DMS79 treated with DMSO at 0.1 percent for 48 hours (cell line): ENCODE measurements at places on chromosomes 2 and 18.

GRCh38 chr18:59054496-59055287 is 85.0 kb upstream of the SEC11C start:
- no peak for DNase-seq

DNA sequence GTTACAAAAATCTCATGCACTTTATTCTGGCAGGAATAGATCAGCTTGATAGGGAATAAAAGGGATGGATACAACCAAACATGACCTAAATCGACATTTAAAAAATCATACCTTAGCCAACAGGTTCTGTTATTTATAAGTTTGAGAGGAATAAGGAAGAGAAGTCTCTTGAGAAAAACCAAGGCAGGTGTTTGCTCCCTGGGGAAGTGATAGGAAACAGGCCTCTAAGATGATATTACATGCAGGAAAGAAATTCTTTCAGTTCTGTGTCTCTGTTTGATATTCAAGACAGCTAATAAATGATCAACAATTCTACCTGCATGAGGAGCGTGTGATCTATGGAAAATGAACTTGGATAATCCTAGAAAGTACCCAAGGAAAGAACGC is 184.8 kb upstream of the ZEB2 start:
- DNase-seq: no peak

GRCh38 chr18:46239998-46240397 is 135.8 kb downstream of the HAUS1 start:
- no peak for DNase-seq

DNA sequence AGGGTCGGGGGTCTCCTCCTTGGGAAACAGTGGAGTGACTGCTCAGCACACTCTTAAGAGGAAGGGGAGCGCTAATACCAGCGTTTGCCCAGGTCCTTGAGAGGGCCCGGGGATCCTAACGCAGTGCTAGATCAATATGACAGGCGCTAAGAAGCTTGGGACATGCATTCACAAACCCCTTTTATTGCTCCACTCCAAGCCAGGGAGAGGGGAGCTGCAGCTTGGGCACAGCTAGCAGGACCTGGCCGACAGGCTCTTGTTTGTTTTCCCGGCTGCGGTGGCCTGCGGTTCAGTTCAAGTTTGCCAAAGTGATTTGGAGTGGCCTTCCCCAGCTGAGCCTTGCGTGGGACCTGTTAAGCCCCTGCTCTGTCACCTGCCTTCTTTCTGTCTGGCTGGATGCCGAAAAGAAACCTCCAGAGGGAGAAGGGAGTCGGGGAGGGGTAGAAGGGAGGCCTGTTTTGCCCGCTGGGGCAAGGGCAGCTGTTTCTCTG is 152.1 kb downstream of the GLI2 start:
- peak; percentile 97 for DNase-seq

GRCh38 chr18:35707247-35707646 is 125.7 kb downstream of the GALNT1 start:
- no peak for DNase-seq

DNA sequence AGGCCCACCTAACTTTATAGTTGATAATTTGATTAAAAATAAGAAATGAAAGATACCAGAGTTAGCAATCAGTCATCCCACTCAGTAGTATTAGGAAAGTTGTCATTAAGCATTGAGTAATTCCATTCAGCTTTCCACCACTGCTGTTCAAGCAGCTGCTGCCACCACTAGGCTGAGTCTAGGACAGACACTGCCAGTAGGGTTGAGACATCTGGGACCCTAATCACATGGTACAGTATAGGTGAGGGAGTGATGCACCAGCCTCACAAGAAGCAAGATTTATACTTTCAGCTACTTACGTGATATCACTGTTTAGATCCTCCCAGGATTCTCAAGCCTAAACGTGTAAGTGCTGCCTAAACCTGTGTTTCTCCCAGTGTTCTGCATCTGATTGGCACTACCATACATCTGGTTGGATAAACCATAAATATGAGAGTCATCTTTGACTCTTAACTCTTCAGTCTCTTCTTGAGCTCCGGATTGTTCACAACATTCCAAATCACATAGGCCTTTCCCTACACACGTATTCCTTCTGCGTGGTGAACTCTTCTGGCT is 3.2 kb downstream of the UBXN4 start:
- no peak for DNase-seq

DNA sequence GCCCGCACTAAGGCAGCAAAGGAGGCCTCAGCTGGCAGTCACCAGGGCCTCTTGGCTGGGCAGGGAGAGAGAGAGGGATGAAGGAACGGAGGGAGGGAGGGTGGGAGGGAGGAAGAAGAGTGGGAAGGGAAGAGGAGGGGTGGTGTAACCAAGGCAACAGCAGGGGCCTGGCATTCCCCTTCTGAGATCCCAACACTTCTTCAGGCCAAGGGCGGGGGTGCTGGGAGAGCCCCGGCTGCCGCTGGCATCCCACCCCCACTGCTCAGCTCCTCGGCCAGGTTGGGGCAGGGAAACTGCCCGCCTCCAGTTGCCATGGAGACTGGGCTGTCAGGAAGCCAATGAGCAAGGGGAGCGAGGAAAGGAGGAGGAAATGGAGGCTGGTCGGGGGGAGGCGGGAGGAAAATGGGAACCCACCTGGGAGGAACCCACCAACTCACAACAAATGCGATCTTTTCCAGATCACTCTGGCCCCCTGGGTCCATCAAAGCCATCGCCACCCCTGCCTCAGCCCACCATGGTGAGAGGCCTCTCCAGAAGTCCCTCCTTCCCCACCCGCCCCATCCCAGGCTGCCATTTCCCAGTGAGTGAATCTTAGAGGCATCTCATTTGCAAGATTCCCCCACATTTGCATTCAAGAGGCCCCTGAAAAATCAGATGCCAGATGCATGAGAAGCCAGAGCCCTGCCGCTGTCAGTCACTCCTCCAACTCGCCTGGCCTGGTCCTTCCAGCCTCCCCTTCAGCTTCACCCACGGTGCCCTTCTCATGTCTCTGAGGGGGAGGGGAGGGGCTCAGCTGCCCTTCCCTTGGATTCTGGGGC is 12.4 kb downstream of the SH2D6 start:
- peak; percentile 79 for DNase-seq

DNA sequence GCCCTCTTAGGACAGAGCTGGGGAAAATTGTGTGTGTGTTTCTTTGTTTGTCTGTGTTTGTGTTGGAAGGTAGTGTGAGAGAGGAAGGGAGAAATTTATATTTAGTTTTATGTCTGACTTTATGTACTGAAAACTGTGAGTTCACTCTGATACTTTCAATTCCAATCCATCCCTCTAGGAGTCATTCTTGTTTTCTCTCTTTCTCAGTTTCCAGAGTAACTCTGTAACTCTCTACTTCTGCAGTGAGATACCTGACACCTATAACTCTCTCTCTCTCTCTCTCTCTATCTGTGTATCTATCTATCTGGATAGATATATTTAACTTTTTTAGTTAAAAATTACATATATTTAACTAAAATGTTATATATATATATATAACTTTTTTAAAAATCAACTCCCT is 128.7 kb downstream of the UBR3 start:
- no peak for DNase-seq

- DNase-seq: no peak
Measured at GRCh38 chr2:136215449-136215848, 97.5 kb upstream of the CXCR4 start.

- DNase-seq: no peak
Measured at GRCh38 chr2:190882411-190882766, 1.8 kb downstream of the GLS start.

GRCh38 chr18:36499938-36500337 is 202.4 kb downstream of the FHOD3 start:
- DNase-seq: no peak

DNA sequence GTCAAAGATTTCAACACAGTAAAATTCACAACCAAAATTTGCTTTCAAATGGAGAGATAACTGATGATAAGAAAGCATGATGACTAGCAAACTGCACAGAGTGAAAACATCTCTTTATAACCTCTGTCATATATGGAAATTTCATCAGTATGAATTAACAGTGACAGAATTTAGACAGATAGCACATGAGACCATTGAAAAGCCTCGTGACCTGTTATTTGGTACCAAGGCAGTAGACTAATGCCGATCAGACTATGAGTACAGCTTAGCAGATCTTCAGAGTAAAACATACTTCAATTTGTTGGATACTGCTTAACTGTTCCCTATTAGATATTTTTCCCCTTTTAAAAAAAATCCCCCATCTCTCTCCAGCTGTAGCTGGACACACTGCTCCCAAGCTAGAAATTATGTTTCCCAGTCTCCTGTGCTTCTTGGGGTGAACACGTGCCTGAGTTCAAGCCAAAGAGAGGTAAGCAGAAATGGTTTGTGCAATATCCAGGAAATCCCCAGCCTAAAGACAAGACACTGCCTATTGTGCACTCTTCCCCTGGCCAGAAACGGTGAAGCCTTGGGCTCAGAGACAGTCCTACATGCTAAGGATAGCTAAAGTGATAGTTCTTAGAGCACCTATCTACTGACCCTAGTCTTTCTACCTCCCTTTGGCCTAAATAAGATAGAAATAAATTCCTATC is 256.1 kb downstream of the NCKAP5 start:
- DNase-seq: no peak

- no peak for DNase-seq
Measured at GRCh38 chr2:241286348-241287090, 29.0 kb downstream of the HDLBP start.

GRCh38 chr2:197805715-197806633 is 1.6 kb downstream of the PLCL1 start:
- DNase-seq: no peak

GRCh38 chr2:31192396-31192795 is 24.9 kb downstream of the CAPN14 start:
- no peak for DNase-seq

DNA sequence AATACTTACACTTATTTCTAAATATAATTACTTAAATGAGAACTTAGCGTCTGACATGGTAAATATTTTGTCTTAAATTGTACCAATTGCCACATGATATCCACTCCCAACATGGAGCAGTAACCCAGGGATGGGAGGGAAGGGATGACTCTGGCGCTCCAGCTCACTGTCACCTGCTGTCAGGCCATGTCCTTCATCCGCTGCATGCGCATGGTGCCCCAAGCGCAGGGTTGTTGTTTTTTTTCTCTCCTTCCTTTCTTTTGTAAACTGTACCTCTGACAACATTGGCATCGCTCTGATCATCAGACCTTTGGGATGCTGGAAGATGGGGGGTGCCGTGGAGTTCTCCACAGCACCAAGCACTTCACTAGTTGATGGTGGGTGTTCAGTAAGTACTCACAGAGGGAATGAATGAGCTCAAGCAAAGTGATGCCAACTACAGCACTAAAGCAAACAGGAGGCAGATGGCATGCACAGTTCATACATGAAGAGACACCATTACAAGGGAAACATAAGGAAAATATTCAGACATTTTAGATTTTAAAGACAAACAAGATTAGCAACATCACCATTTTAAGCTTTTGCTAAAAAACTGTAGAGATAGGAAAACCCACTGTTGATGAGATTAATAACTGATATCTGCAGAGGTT is 247.8 kb downstream of the GBX2 start:
- DNase-seq: no peak

DNA sequence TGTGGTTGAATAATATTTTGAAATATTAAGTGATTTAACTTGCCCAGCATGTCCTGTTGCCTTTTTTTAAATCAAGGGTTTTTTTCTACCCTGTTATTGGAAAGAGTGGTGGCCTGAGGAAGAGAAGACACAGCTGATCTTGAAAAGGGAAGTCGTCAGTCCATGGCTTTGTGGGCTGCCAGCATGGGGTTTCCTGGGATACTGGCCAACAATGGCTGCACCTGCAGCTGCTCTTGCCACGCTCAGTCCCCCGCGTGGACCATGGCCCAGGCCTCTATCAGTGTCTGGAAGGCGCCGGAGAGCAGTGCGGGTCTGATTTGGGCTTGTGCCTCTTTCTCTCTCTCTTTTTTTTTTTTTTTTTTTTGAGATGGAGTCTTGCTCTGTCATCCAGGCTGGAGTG is 99.3 kb downstream of the ASB1 start:
- peak; percentile 9 for DNase-seq

- DNase-seq: no peak
Measured at GRCh38 chr18:11745521-11745920, 56.5 kb downstream of the GNAL start.

- no peak for DNase-seq
Measured at GRCh38 chr2:172674034-172674967, 61.3 kb upstream of the RAPGEF4 start.

DNA sequence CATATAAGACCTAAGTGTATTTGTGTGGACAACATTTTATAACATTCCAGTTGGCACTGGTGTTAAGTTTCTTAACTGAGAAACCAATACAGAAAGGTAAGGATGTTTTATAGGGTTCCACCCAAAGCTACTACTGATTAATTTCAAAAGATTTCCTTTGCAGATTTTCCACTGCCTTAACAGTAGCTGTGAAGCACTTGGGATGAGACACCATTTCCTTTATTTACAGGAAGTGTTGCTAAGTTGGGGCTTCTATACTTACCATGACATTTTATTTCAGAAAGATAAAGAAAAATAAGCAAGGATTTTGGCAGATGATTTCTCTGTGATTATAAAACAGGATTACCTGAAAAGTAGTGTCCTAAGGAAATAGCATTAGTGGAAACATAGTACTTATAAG is 234.3 kb downstream of the CALCRL start:
- no peak for DNase-seq

DNA sequence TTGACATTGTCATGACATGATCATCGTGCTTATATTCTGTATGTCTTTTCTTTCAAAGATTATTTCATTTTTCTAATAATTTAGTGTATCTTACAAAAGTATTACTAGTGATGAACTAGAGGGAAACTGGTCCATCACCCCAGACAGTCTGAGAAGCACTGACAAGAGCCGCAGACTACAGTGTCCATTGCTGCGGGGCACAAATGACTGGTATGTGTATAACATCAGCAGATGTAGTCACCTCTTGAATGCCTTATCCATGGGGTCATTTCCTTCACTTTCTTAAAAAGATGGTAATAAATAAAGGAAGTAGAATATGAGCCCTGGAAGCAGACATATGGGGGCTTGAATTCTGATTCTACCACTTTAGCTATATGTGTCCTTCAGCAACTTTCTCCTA is 29.6 kb downstream of the NEMP2 start:
- DNase-seq: no peak

- no peak for DNase-seq
Measured at GRCh38 chr2:143833015-143833660, 686.8 kb downstream of the ZEB2 start.

GRCh38 chr2:157744571-157745076 is 116.0 kb upstream of the ACVR1C start:
- DNase-seq: no peak

DNA sequence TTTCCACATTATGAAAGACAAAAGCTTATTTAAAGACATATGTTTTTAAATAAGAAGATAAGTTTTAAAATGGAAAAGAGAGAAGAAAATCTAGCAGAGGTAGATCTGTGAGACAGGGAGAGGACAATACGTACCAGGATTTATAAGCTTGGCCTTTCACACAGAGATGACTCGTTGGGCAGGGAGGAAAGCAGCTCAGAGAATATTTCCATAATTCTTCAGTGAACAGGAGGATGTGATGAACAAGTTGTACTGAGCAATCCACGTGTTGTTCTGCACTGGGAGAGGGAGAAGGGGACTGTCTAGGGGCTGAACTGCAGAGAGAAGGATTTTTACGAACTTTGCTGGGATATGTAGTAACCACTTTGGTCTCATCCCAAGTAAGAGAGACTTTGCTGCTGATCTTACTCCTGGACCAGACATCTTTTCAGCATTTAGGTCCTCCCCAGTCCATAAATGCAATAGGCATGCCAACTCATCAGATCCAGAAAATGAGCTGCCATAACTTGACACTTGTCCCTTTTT is 162.5 kb upstream of the SETBP1 start:
- DNase-seq: no peak
